ENCODE measurements at places on chromosomes 5 and 9.

GRCh38 chr5:142498298-142498697 is 173.5 kb upstream of the SPRY4 start:
- no peak for DNase-seq

DNA sequence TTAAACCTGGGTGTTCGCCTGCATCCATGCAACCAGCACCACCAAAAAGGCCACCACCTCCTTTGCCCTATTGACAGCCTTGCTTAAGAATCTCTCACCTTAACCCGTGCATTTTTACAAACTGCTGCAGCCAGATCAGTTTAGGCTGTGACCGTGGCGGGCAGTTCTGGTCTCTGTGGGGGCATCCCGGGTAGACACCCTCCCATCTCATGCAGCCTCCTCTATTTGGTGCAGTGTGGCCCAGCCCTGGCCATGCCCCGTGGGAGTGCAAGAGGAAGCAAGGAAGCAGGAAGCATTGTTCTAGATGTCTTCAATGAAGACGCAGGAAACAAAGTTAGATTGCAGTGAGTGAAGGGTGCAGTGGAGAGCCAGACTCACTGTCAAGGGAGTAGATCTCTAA is 108.8 kb upstream of the MVB12B start:
- DNase-seq = peak; percentile 26

DNA sequence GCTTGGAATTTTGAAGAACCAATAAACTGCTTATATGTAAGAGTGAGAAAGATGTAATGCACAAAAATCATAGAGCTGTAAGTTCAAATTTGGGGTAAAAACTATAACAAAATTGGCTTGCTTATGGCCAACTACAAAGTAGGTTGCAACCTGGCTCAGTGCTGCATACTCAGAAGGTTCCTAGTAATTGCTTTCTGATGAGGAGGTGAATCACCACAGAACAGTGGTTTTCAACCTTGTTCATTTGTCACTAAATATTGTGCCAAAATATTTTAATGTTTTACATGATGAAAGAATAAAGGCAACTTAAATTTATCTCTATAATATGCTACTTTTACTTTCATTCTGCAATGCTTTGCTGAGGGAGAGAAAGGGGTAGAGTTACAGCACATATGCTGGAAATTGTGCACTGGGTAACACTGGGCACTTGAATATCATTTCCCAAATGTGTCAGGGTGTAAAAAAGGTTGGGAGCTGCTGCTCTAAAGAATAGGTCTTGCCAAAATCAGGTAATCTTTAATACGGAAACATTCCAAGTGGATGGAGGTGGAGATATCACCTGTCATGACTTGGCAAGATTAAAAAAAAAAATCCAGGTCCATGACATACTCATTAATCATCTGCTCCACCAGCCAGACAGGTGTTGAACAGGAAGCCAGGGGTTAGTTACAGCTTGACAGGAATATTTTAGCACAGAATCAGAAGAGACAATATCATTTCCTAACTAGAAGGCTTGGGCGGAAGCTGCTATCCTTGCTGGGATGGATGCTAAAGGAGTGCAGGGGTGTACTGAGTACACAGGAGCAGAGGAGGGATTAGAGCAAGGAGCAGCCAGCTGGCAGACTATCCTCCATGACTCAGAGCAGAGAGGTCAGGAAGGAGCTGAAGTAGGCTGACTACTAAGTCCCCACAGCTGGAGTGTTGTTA is 34.6 kb upstream of the CCL21 start:
- DNase-seq = no peak

DNA sequence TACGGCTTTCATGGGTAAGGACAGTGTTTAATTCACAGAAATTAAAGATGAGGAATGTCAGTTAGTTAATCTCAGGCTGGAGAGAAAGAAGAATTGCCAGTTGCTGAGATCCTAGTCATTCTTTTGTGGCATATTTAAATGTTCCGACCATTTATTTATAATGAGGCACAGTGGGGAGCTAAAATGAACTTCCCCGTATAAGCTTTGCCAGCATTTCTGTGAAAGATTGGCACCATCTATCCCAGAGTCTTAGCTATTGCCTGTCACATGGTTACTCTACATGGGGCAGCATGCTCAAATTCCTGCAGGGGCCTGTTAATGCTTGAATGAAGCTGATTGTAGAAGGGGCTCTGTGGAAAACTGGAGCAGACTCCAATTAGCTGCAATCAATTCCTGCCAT is 314.1 kb downstream of the PRELID2 start:
- no peak for DNase-seq

- DNase-seq = no peak
Observed at GRCh38 chr5:109711673-109712072, 21.9 kb downstream of the MAN2A1 start.

GRCh38 chr5:168987543-168988300 is 313.2 kb downstream of the SLIT3 start:
- DNase-seq = peak; percentile 85

- no peak for DNase-seq
Observed at GRCh38 chr5:147963948-147964693, 57.8 kb upstream of the C5orf46 start.

- peak; percentile 56 for DNase-seq
Observed at GRCh38 chr5:135310328-135310989, 88.6 kb downstream of the MACROH2A1 start.
